ENCODE measurements at places on chromosomes 6 and 20. TPM values are rescaled to one million over a fixed set of nuclear protein-coding genes. Genes with fewer than 3 reads are reported as not detected.

CBLN4 gene
- total RNA-seq, result not detected

UBE3D gene
- total RNA-seq, result 3.8 TPM

UBD gene
- 24.5 TPM for total RNA-seq

PNPLA1 gene
- not detected for total RNA-seq
